ENCODE measurements at places on chromosomes 5 and 9. TPM values are rescaled to one million over a fixed set of nuclear protein-coding genes. Genes with fewer than 3 reads are reported as not detected.

C5orf58 gene
- total RNA-seq: not detected

HACD4 gene
- total RNA-seq: 0.16 TPM

FOXD4L4 gene
- total RNA-seq: 0.16 TPM

POLR3G gene
- total RNA-seq: 2.3 TPM

GPX3 gene
- total RNA-seq: 5.6 TPM

- no peak for DNase-seq
Measured at GRCh38 chr5:52861368-52861767, 73.7 kb downstream of the ITGA1 start.

Data from myocyte (in vitro differentiated cells).